T-cell (primary cell): ENCODE measurements at places on chromosomes 11 and 22.

- DNase-seq, result no peak
Observed at GRCh38 chr22:42357221-42357620, 75.0 kb downstream of the NFAM1 start.

- DNase-seq, result no peak
Observed at GRCh38 chr22:33597274-33597985, 322.8 kb downstream of the LARGE1 start.

GRCh38 chr22:47780281-47780875 is 1017.9 kb downstream of the TBC1D22A start:
- no peak for DNase-seq

DNA sequence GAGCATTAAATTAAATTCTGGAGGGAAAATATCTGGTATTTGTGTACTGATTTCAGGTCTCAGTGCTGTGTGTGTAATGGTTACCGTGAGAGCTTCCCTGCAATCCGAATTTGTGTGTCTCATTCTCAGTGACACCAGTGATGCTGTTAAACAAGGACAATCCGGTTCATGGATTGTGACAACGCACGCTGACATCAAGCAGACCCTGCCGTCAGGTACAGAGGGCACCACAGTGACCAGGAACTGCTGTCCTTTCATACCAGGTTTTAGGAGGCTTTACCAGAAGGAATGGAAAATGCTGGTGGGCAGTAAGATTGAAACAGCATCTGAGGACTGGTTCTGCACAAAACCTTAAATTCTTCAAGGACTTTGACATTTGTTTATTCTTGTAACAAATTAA is 30.5 kb upstream of the PLET1 start:
- no peak for DNase-seq

GRCh38 chr22:37552524-37553163 is 7.6 kb upstream of the CDC42EP1 start:
- no peak for DNase-seq

DNA sequence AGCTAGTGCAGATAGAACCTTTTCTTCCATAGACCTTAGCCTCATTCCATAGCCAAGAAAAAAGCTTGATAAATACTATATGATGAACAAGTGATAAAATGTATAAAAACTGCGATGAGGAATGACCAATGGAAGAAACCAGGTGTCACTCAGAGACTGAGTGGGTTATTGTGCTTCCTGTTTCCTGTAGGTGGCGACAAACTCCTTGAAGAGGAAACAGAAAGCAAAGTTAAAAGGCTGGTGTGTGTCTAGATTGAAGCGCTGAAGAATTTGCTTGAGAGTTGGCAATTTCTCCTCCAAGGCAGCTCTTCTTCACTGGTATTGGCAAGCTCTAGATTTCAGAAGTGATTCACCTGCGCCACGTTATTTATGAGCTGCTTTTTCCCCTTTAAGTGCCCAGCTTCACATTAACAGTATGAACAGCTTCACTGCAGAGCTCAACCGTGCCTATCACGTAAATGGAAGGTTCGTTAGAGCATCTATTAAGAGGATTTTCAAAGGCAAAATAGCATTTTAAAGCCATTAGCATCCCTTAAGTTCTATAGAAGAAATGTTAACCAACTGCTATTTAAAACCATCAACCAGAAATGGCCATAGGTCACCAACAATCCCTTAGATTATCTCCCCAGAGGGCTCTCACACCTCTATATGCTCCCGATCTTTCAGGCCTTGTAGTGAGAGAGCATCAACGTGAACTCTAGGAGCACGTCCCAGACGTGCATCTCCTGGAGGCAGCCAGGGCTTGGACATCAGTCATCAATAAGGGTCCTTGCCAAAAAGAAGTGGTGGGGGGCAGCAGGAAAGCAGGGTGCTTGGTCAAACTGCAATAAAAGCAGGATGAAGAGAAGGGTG is 179.4 kb downstream of the CADM1 start:
- no peak for DNase-seq

GRCh38 chr22:28728621-28729313 is 12.9 kb downstream of the CHEK2 start:
- no peak for DNase-seq

GRCh38 chr11:32953700-32954099 is 61.1 kb downstream of the QSER1 start:
- no peak for DNase-seq

DNA sequence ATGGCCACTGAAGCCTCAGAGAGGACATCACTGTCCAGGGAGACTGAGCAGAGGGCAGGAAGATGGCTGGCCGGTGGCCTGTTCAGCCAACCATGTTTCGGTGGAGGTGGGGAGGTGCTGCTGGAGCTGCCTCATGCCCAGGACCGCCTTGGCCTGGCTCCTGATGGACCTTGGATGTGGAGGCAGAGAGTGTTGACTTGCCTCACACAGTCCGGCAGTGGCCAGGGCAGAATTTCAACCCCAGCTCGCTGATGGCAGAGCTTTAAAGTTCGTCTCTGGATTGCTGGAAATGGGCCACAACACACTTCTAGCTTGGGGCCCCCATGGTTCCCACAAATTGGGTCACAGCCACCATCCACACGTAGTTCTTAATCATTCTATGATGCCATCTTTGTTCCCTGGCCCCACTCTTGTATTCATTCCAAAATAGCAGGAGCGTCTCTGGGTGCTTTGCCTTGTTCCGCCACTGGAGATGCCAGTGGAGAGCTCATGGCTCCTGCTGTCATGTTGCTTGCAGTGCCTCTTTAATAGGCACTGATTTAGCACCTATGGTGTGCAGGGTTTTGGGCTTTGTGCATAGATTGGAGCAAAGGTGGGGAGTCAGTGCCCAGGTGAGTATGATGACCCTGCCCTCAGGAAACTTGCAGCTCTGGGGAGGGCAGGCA is 5.6 kb downstream of the MAPK8IP1 start:
- no peak for DNase-seq

- no peak for DNase-seq
Observed at GRCh38 chr11:120929664-120930154, 94.2 kb upstream of the TBCEL start.

- DNase-seq, result no peak
Observed at GRCh38 chr11:26276798-26277424, 55.0 kb upstream of the ANO3 start.

DNA sequence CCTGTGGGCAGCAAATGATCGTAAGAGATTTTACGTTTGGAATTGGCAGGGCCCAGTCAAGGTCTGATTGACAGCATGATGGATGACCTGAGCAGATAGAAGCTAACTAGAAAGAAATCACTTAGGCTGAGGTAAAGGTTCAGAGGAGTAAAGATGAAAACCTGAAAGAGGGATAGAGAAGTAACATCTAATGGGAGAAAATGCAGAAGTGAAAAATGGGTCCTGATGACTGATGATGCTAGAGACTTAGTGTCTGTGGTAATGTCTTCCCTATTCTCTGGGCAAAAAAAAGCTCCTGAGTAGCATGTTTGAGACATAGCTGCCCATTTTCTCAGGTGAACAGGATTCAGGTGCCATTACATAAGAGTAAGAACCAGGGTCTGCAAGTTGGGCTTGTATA is 628.8 kb upstream of the ANO5 start:
- no peak for DNase-seq

DNA sequence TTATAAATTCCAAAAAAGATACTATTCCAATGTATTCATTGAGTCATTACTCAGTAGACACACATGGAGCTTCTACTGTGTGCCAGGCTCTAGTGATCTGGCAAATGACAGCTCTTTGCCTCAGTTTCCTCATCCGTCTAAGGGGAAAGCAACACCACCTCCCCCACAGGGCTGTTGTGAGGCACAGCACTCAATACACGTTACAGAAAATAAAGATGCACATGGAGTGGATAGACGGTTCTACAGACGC is 6.5 kb upstream of the MALAT1 start:
- DNase-seq, result no peak

- DNase-seq, result no peak
Observed at GRCh38 chr11:37371346-37371970, 773.4 kb upstream of the RAG2 start.

GRCh38 chr11:116376547-116376946 is 396.2 kb downstream of the BUD13 start:
- no peak for DNase-seq

DNA sequence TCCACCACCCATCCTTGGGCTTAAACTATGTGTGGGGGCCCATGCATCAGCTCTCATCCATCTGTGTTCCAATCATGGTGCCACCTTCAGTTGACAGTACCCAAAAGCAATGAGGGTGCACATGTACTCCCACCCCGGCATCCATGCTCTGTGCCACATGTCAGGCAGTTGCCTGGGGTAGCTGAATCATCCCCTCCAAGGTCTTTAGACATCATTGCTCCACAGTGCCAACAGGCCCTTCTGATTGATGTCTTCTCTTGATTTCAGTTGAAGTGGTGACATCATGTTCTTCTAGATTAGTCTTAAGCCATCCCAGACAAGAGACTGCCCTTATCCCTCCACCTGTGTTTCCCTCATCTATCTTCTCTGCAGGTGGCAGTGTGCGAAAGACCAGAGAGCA is 42.5 kb downstream of the TMPRSS5 start:
- DNase-seq, result no peak

DNA sequence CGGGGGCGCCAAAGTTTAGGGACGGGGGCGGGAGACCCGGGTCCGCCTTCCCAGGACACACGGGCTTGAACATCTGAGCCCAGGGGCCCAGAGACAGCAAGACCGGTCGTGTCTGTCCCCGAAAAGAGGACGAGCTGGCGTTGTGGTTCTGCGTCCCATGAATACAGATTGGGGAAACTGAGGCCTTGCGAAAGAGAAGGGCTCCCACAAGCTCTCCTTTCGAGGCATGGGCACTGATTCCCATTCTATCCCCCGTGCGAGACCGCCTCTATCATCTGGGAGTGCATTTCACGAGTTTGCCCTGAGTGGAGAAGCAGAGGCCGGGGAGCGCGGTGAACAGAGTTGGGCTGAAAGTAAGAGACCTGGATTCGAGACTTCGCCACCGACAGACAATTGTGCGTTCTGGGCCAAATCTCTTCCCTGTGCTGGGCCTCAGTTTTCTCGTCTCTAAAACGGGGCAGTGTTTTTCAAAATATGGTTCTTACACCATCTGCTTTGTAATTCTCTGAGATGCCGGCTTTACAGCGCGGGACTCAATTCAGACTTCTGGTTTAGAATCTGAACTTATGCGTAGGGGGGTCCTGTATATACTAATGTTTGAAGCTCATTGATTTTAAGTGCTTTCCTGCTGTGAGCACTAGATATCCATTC is 471 bp downstream of the RNF185 start:
- no peak for DNase-seq

DNA sequence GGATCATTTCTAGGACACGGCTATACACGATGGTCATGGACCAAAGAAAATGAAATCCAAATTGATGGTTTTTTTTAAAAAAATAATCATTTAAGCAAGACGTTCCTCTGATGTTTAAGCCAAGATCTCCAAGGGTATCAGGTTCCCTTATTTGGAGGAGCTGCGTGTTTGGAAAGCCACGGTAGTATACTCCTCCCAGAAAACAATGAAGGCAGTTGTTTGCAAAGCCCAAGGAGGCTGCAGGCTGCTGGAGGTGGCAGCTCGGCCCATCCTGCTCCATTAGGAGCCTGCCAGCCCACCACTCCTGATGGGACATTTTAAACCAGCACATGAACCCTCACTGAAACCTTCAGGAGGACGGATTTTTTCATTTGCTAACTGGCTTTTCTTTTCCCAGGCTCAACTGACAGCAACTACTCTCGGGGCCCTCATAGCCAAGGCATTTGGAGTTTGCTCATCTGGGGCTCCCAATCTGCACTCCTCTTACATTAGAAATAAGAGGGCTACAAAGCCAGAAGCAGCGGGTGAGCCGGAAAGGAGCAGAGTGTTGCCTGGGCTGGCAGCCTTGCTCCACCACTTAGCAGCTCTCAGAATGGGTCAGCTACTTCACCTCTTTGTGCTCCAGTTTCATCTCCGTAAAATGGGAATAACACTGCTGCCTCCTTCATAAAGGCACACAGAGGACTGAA is 58.4 kb downstream of the ABTB2 start:
- no peak for DNase-seq

DNA sequence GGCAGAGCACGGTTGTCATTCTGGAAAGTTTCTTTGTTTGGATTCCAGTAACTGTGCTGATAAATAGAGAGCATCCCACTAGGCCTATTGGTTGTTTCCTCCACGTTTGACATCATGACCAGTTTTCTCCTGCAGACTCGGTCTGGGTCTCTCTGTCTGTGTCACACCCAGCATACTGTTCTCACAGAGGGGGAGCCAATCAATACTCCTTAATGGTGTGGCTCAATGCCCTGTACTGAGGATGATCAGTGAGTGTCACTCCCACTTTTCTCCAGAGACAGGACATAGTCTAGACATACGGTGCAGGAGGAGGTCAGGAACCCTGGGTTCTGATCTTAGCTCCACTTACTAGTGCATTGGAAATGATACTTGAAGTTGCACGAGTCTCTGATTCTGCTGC is 88.2 kb upstream of the BLID start:
- no peak for DNase-seq

GRCh38 chr22:40628354-40629042 is 8.0 kb downstream of the MRTFA start:
- DNase-seq, result no peak

DNA sequence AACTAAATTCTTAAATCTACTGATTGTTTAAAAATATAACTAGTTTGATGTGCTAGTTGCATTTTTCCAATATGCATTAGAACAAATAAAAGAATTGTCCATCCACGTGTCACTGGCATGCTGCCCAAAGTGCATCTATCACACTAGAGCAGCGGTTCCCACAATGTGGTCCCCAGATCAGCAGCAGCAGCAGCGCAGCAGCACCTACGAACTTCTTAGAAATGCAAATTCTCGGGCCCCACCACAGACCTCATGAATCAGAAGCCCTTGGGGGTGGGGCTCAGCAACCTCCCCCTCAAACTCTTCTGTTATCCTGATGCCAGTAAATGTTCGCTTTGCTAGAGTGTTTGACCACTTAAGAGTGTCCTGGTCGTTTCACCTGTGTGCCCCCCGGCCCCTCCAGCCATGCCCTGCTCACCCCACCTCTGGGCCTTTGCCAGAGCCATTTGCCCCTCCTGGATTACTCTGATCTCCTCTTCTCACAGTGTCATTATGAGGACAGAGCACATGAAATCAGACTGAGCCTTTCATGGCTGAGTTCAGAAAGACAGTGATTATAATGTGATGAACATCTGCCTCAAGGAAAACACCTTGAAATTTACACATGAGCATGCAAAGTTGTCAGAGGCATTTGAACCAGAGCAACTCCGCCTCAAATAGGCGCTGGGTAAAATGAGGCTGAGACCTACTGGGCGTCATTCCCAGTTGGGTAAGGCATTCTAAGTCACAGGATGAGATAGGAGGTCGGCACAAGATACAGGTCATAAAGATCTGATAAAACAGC is 12.6 kb upstream of the VSIG10L2 start:
- no peak for DNase-seq

- no peak for DNase-seq
Observed at GRCh38 chr11:131146827-131147490, 223.5 kb upstream of the NTM start.

DNA sequence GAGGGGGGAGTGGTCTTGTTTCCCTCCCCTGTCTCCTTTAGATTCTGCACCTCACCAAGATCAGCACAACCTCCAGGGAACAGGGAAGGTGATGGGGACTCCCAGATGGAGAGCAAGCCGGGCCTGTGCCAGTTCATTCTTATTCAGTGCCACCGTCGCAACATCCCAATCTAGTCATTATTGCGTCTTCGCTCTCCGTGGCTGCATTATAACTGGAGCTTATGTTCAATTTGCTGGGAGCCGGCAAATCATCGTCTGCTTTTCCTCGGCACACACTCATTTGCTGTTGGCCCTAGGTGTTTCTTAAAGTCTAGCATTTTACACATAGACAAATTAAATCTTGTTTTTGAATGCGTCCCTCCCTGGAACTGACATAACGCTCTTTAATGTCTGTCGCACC is 1269.7 kb downstream of the BRD1 start:
- no peak for DNase-seq

- no peak for DNase-seq
Observed at GRCh38 chr11:117419482-117420142, 92.0 kb downstream of the CEP164 start.

GRCh38 chr11:45431046-45432018 is 145.2 kb upstream of the SYT13 start:
- DNase-seq, result no peak
